ENCODE measurements at places on chromosomes 5 and 9.

GRCh38 chr5:57681942-57682341 is 199.3 kb upstream of the ACTBL2 start:
- no peak for DNase-seq

GRCh38 chr5:76325876-76326491 is 77.1 kb upstream of the IQGAP2 start:
- DNase-seq: no peak

DNA sequence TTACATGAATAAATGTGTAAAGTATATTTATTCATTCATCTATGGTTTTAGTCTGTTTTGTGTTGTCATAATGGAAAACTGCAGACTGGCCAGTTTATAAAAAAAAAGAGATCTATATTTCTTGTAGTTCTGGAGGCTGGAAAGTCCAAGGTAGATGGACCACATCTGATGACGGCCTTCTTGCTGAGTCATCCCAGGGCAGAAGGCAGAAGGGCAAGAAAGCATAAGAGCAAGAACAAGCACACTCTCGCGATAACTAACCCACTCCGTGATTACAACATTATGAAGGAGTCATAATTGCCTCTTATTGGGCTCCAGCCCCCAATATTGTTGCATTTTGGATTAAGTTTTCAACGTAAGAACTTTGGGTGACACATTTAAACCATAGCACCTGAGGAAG is 180.4 kb upstream of the DAB2 start:
- no peak for DNase-seq

GRCh38 chr5:3660630-3661029 is 65.0 kb downstream of the IRX1 start:
- no peak for DNase-seq

GRCh38 chr5:146607659-146608332 is 91.8 kb upstream of the GPR151 start:
- DNase-seq: no peak

DNA sequence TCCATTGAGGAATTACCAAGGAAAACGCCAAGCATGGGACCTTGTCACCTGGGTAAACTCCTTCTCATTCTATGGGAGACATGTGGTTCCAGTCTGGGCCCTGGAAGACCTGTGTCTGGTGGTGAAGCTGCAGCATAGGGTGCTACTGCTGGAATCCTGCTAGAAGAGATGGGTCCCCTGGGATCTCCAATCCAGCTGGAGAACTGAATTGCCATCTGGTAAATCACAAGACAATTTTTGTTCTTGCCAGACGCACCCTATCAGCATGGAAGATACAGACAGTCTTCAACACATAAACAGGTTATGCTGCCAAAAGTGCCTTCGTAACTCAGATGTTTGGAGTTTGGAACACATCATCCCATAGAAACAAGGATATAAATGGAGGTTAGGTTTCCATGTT is 424.0 kb upstream of the BRINP1 start:
- no peak for DNase-seq

GRCh38 chr5:17802256-17802655 is 168.0 kb downstream of the TAF11L14 start:
- no peak for DNase-seq
